ENCODE measurements at places on chromosomes 11 and 22.

GRCh38 chr11:116070520-116070919 is 566.3 kb upstream of the CADM1 start:
- DNase-seq = no peak

DNA sequence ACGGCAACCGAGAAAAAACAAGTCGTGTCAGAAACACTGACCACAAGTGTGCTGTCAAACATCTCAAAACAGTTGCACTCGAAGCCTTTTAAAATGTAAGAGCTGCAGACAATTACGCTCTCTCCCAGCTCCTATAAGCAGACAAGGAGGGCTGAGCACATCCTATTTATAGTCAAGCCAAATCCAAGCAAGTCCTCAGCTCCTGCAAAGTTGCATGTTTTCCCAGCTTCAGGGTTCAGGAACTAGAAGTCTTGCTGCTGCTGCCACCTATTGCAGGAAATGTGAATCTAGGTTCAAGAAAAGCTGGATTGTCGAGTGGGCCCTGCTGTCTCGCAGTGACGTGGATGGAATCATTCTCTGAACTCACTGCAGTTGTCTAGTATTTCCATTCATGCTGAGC is 15.5 kb downstream of the EFCAB6 start:
- DNase-seq = no peak

DNA sequence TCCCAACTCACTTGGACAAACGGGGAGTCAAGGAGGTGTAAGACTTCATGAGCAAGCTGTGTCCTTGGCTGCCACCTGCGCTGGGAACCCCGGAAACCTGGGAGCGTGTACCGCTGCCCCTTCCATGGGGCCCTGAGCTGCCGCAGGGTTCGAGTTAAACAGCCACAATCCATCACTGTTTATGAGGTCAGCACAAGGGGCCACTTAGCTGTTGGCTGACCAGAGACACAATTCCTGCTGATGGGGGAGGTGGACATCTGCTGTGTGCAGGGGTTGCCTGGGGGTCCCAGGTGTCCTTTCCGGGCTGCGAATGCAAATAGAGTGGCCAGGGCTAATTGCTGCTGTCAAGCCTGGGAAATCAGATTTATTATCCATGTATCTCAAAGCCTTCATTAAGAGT is 549.3 kb downstream of the BRD1 start:
- DNase-seq = no peak

GRCh38 chr11:116328391-116328790 is 444.4 kb downstream of the BUD13 start:
- DNase-seq = no peak

DNA sequence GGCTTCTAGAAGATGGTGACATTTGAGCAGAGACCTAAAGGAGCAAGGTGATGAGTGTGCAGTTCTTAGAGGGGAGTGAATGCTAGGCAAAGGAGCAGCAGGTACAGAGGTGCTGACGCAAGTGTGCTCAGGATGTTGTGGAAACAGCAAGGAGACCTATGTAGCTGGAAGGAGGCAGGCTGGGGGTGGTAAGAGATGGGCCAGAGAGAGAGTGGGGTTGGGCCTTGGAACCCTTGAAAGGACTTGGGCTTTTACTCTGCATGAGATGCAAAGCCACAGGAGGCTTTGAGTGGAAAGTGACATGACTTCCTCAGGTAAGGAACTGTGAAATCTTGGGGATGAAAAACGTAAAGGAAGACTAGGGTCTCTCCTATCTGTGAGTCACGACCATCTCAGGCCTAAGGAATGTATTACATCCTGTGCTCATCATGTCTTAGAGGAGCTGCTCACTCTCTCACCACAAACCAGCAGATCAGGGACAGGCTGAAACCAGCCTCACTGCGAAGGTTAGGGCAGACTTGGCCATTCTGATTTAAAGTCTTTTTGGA is 65.4 kb downstream of the MICAL2 start:
- no peak for DNase-seq

Measured in activated CD4-positive, alpha-beta T cell treated with anti-CD3 and anti-CD28 coated beads, Interleukin-2, amount 50 U/mL, for 24 hours (primary cell).